Adipocyte (in vitro differentiated cells): ENCODE measurements at places on chromosomes 7 and 10.

- peak; percentile 96 for DNase-seq
Measured at GRCh38 chr10:103616705-103617601, 123.4 kb downstream of the NEURL1 start.

GRCh38 chr10:11013836-11014235 lies 3.8 kb upstream of the CELF2 start:
- DNase-seq = no peak

DNA sequence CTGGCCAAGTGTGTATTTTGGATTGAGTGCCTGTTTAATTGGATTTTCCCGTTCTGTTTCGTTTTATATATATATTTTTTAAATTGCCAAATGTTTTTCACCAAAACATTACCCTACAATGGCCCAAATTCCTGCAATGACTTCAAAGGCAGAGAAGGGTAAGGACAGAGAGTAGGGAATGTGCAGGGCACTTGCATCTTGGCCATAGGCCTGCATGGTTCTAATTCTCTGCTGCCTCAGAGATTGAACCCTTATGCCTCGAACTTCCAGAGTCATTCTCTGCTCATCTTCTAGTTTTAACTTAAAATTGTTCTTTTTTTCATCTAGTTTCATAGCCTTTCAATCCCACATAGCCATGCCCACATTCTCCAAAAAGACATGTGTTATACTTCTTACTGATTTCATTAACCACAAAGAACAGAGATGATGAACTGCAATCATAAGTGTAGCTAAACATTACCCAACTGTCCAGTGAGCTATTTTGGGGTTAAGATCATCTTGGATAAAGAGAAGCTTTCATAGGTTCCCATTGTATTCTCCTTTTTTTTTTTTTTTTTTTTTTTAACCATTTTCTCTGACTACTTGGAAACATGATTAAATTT lies 177.6 kb downstream of the PLXDC2 start:
- no peak for DNase-seq

GRCh38 chr7:158541346-158542010 lies 46.1 kb downstream of the PTPRN2 start:
- no peak for DNase-seq

DNA sequence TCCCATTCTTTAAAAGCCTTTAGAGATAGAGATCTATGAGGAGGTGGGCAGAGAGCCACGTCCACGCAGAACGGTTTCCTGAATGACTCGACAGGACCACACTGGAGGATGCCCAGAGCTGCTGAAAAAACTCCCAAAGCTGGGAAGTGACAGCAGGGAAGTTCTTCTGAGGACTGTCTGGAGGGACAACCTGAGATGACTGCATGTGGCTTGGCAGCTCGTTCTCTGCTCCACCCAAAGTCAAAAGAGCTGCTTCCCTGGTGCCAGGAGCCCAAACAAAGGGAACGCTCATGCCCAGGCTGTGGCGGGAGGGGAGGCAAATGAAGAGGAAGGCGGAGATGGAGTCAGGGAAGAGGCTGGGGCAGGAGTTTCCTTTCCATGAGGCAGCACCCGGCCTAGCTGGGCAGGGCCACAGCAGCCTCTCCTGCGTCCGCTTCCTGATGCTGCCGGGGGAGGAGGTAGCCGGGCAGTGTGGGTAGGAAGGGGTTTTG lies 95.4 kb downstream of the CCDC3 start:
- no peak for DNase-seq

GRCh38 chr7:148580446-148580845 lies 10.1 kb upstream of the C7orf33 start:
- no peak for DNase-seq

DNA sequence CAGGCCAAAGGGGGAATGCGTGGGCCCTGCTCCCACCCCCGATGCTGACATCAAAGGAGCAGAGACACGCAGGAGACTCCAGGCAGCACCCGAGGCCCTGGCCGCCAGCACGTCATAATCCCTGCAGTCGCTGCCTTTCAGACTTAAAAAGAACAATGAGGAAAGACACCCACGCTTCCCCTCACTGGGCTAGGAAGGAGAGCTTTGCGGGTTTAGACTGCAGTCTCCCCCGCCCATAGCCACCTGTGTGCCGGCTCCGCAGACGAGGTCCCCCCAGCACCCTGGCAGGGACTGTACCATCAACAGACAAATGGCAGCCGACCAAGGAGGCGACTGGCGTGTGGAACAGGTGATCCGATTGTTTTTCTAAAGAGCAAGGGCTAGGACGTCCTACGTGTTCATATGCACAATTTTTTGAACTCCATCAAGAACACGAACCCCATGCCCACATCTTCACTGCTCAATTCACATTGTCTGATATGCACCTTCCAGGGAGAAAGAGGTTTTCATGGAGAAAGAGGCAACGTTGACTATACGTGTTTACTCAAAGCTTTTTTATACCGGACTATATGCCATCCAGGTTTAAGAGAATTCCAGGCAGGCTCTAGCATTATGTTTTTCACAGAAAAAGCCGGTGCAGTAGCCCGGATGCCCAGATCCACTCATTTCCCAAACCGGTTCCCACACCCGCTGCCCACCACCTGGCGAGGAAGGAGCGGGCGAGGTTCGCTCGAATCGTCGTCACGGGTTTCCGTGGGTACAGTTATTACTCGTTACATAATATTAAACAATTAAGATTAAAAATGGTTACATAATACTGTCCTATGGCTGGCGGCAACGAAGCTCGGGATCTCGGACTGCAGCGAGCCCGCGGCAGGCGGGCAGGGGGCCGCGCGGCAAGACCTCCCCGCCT lies 1.1 kb downstream of the GRB10 start:
- DNase-seq = no peak

GRCh38 chr7:139697056-139697455 lies 80.7 kb downstream of the HIPK2 start:
- DNase-seq = no peak

DNA sequence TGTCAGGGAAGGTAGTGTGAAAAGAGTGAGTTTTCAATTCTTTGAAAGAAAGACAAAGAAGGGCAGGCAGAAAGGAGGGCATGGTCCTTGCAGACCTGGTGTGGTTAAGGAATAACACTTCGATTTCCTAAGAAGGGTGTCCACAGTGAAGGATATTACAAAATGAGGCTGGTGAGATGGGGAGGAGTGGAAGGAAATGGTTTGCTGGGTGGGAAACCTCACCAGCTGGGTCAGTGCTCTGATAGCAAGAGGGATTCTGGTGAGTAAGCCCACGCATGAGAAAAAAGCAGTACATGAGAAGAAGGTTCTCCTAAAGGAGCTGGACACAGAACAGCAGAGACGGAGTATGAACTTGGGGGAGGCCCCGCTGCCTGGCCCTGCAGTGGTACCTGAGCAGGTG lies 230.6 kb upstream of the PLXNA4 start:
- DNase-seq = no peak

DNA sequence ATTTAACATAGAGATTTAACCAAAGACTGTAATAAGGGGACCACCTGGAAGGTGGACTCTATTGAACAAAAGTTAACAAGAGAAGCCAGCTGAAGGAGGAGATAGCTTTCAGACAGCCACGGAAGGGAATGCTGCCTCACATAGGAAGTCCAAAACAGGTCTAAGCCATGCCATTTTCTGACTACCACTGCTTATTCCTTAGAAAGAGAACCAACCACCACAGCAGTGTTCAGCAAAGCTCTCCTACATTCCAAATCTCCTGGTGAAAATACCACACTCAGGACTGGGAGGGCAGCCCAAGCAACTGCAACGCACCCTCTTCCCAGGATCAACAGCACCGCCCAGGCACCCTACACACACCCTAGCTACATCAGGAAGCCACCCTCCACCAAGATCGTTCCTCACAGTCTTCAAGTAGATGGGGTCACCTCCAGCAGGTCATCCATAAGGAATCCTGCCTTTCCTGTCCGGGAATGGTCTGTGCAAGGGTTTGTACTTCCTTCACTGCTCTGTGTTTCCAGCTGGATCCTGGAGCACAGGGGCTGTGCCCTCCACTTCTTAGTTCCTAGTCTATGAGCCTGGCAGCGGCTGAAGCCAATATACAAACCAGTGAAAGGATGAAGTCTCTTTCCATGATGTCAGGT lies 2.5 kb downstream of the KIAA1549 start:
- DNase-seq = no peak

DNA sequence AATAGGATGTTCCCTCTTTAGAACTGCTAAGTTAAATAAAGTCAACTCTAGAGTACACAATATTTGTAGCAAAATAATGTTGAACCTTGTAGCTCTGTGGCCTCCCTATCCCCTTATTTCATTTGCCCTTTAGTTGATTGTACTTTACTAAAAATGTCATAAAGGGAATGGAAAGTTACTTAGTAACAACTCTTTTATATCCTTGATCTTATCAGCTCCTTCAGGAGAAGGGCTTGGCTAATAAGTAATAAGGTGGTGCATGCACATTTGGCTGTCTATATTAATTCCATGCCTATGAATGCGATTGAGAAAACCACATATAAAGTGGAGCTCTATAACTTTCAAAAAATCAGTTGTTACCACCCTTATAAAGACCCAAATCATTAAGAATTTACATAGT lies 41.5 kb upstream of the GATA3 start:
- DNase-seq = no peak

GRCh38 chr10:70791386-70792039 lies 6.3 kb upstream of the TBATA start:
- no peak for DNase-seq

- DNase-seq = no peak
Measured at GRCh38 chr7:47702080-47702479, 120.2 kb upstream of the TNS3 start.
